ENCODE measurements at places on chromosomes 2 and 18.

- DNase-seq: no peak
Measured at GRCh38 chr2:219174146-219174545, 2.6 kb downstream of the CNPPD1 start.

DNA sequence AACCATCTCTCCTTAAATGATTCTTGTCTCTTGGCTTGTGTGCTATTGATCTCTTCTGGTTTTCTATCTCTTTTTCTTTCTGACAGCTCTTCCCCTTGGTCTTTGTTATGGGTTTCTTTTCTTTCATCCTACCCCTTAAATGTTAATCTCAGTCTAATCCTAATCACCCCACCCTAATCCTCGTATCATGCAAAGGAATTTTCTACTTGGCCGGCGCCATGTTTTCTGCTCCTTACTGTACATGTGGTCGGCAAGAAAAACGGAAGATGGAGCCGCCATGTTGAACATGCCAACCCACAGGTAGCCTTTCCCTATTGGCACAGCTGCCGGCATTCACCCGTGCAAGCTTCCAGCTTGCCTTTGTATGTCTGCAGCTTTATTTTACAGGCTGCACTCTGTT lies 61.8 kb upstream of the VPS54 start:
- DNase-seq: no peak

- no peak for DNase-seq
Measured at GRCh38 chr2:26161926-26162325, 11.0 kb upstream of the GAREM2 start.

GRCh38 chr18:58186258-58186948 lies 142.4 kb downstream of the NEDD4L start:
- DNase-seq: peak; percentile 57

GRCh38 chr18:47781561-47781960 lies 148.9 kb downstream of the SMAD2 start:
- DNase-seq: no peak

- DNase-seq: no peak
Measured at GRCh38 chr2:196955036-196955435, 28.5 kb upstream of the PGAP1 start.

- no peak for DNase-seq
Measured at GRCh38 chr18:78659748-78660147, 319.9 kb upstream of the SALL3 start.

DNA sequence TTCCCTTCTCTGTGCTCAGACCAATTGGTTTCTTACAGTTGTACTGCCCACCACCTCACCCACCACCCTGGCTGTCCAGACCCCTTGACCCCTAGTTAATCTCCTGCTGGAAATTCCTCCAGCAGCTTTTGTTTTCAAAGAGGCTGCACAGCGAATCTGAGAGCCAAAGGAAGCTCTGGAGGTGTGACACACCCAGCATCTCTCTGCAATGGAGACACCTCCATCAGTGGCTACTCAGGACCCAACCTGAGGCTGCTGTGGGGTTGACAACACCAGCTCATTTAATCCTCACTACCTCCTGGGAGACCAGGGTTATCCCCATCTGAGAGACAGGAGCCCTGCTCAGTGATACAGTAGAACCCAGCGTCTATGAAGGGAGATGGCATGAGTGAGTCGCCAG lies 86.4 kb downstream of the BIN1 start:
- DNase-seq: no peak

DNA sequence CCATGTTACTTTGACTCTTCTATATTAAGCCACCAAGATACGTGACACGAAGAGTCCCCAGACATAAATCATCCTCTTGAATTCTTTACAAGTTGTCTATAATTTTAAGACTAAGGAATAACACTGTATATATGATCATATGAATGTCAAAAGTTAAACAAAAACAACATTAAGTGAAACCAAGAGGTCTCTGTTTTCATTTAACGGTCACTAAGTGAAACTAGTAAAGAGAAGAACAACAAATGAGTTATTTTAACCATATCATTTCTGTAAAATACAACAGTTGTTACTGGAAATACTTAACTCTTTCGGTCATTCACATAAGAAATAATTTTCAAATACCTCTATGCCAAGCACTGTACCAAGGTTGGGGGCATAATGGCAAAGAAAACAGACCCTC lies 45.7 kb upstream of the STK17B start:
- DNase-seq: no peak

DNA sequence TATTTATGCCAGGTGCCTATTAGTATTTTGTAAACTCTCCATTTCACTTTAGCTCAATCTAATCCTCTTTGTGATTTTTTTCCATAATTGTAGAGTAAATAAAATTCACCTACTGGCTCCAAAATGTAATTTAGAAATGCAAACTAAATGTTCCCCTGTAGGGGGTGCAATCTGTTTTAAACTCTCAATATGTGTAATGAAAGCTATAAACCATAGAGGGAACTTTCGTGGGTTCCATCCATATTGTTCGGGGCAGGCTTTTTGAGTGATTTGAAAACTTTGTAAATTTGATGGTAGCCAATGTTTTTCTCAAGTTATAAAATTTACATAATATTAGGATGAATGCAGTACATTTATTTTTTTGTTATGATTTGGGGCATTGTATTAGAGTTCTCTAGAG lies 49.4 kb downstream of the TSPYL6 start:
- DNase-seq: peak; percentile 63

DNA sequence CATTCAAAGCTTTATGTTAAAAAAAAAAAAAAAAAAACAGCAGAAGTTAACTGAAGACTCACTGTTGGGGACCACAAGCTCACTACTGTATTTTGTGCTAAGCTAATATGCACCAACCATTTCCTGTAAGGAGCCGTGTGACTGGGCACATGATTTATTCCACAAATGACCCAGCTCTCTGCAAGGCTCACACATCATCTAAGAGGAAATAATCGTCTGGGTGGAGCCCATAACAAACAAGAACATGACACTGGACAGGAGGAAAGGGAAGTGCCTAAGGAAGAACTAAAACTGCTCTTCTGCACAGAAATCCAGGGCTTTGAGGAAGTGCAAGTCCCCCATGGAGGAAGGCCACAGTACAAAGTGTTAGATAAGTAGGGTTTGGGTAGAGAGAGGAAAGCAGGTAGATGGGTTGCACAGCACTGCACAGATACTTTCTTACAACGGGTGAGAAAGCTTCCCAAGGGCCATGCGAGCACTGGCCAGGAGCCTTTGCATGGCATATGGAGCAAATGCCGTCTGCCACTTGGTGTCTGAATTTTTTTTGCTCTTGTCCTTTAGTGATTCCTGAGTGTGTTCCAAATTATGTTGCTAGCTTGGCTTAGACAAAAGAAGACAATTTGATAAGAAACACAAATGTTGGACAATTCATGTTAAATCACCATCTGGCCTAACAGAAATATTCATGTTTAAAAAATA lies 24.4 kb downstream of the NFE2L2 start:
- peak; percentile 80 for DNase-seq

GRCh38 chr2:158729451-158729850 lies 65.7 kb upstream of the DAPL1 start:
- DNase-seq: peak; percentile 17

All from fibroblast of mammary gland (primary cell).